ENCODE measurements at places on chromosomes 1 and 21. TPM values are rescaled to one million over a fixed set of nuclear protein-coding genes. Genes with fewer than 3 reads are reported as not detected.

The GJA5 gene
- not detected for polyA plus RNA-seq

The FAM72C gene
- 0.20 TPM for polyA plus RNA-seq

The B3GALT6 gene
- polyA plus RNA-seq, result 22.9 TPM

The EGLN1 gene
- 21.2 TPM for polyA plus RNA-seq

DNA sequence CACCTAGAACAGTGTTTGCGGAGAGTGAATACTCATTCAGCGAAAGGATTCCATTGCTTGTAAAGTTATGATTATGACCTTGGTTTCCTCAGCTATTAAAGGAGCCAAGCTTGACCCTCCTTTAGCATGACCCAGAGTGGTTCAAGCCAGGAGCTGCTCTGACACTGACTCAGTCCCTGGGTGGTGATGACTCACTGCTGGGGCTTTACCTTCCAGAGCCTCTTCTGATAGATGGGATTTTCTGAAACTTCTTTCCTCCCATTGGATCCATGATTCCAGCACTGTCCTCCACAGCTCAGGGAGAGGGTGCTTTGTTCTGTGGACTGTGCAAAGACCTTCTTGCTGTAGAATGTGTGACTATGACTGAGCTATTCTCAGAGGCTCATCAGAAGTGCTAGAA lies 77.4 kb downstream of the S1PR1 start:
- no peaks in the 10 kb centered on the region for H3K27me3 ChIP-seq
- no peak for DNase-seq
- H3K4me1 ChIP-seq, result peaks cover 40% of the 10 kb centered on the region
- H3K36me3 ChIP-seq, result no peaks in the 10 kb centered on the region
- no peak overlapping the region for H3K4me3 ChIP-seq
- no peak overlapping the region for H3K27ac ChIP-seq

GRCh38 chr1:233446935-233447334 lies 119.4 kb downstream of the MAP3K21 start:
- no peak overlapping the region for H3K4me3 ChIP-seq
- DNase-seq, result no peak
- no peak overlapping the region for H3K27ac ChIP-seq
- no peaks in the 10 kb centered on the region for H3K36me3 ChIP-seq

GRCh38 chr21:33674226-33674625 lies 31.9 kb downstream of the ITSN1 start:
- H3K27ac ChIP-seq, result no peak overlapping the region
- H3K36me3 ChIP-seq, result no peaks in the 10 kb centered on the region
- DNase-seq, result no peak
- H3K4me3 ChIP-seq, result no peak overlapping the region
- H3K4me1 ChIP-seq, result no peaks in the 10 kb centered on the region
- peaks cover 7% of the 10 kb centered on the region for H3K27me3 ChIP-seq

GRCh38 chr1:66532798-66533783 lies 862 bp upstream of the SGIP1 start:
- H3K36me3 ChIP-seq, result no peaks in the 10 kb centered on the region
- H3K4me3 ChIP-seq, result peak overlapping the region; percentile 92
- H3K4me1 ChIP-seq, result peaks cover 27% of the 10 kb centered on the region
- H3K27me3 ChIP-seq, result peaks cover 46% of the 10 kb centered on the region
- DNase-seq, result peak; percentile 14

DNA sequence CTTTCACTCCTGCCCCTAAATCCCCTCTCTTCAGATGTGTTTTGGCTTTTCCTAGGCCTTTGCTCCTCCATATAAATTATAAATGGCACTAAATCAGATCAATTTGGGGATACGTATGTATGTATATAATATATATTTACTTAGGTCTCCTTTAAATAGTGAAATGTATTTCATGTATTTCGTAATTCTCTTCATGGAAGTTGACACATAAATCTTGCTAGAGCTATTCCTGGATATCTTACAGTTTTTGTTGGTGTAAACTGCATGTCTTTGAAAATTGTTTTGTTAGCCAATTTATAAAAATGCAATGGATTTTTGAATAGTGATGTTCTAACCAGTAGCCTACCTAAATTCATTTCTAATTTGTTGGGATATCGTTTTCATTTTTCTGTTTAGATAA lies 9.0 kb downstream of the RPF1 start:
- H3K27ac ChIP-seq, result no peak overlapping the region
- peaks cover 24% of the 10 kb centered on the region for H3K36me3 ChIP-seq
- H3K4me1 ChIP-seq, result peaks cover 28% of the 10 kb centered on the region
- no peaks in the 10 kb centered on the region for H3K27me3 ChIP-seq

DNA sequence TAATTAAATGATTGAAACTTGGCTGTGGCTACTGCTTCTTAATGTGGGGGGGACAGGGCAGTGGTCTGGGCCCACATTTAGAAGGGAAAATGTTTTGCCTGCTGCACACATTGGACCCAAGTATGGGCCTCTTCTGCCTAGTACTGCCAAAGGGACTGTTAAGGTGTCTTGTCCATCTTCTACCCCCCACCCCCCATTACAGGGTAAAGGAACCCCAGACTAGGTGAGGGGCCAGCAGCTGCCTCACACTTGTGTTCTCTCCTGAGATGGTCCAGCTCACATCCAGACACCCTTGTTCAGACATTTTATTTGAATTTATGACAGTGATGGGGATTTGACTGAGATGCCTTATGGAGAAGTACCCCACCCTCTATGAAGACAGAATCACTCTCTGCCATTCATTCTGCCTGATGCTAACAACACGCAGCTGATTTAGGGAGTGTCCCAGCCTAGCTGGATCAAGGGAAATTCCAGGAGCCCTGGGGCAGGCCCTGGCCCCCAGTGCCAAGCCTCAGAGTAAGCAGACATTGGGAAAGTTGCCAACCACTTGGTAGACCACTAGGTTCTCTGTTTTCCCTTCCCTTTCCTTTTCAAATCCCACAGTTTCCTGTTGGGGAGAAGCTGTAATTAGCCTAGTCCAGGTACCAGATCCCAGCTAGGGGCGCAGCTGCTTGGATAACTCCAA lies 42.1 kb downstream of the YARS1 start:
- H3K27me3 ChIP-seq, result no peaks in the 10 kb centered on the region
- H3K4me1 ChIP-seq, result peaks cover 11% of the 10 kb centered on the region
- H3K36me3 ChIP-seq, result peaks cover 10% of the 10 kb centered on the region
- DNase-seq, result no peak
- H3K27ac ChIP-seq, result peak overlapping the region; percentile 57

GRCh38 chr21:31560479-31560878 lies 99.0 kb upstream of the SOD1 start:
- peak overlapping the region; percentile 92 for H3K4me3 ChIP-seq
- H3K36me3 ChIP-seq, result no peaks in the 10 kb centered on the region

- H3K27me3 ChIP-seq, result peaks cover 22% of the 10 kb centered on the region
- H3K4me3 ChIP-seq, result no peak overlapping the region
- no peak for DNase-seq
These were observed 13.1 kb upstream of the SLC1A7 start for GRCh38 chr1:53155534-53155933.

DNA sequence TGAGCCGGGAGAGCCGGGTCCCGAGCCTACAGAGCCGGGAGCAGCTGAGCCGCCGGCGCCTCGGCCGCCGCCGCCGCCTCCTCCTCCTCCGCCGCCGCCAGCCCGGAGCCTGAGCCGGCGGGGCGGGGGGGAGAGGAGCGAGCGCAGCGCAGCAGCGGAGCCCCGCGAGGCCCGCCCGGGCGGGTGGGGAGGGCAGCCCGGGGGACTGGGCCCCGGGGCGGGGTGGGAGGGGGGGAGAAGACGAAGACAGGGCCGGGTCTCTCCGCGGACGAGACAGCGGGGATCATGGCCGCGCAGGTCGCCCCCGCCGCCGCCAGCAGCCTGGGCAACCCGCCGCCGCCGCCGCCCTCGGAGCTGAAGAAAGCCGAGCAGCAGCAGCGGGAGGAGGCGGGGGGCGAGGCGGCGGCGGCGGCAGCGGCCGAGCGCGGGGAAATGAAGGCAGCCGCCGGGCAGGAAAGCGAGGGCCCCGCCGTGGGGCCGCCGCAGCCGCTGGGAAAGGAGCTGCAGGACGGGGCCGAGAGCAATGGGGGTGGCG lies 371 bp downstream of the ARID1A start:
- no peak overlapping the region for H3K27ac ChIP-seq
- peak overlapping the region; percentile 47 for H3K4me3 ChIP-seq
- peak; percentile 62 for DNase-seq
- H3K27me3 ChIP-seq, result no peaks in the 10 kb centered on the region

- no peak for DNase-seq
- no peaks in the 10 kb centered on the region for H3K36me3 ChIP-seq
- no peak overlapping the region for H3K4me3 ChIP-seq
- peaks cover 19% of the 10 kb centered on the region for H3K4me1 ChIP-seq
These were observed 7.7 kb downstream of the HHAT start for GRCh38 chr1:210336362-210336761.

All from naive B cell (primary cell).